ENCODE measurements at places on chromosomes 16 and 17.
A peak's percentile ranks its signal among the peaks of the same experiment; 100 is the strongest.

GRCh38 chr16:22191532-22192260 lies 14.4 kb upstream of the EEF2K start:
- DNase-seq, result peak; percentile 57

DNA sequence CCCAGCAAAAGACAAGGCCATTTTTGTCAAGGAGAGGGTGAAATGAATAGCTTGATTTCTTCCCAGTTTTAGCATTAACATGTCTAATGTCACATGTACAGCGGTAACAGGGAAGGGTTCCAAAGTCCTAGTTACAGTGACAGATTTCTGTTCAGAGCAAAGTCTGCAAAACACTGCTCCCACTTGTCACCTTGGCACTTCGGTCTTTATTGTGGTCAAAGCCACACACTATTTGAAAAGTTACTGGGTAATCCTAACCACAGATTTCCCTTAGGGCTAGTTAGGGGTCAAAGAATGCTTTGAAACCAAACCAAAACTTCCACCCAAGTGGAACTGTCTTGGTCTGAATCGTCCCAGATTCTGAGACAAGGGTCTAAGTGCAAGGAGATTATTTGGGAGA lies 455.6 kb downstream of the HS3ST3B1 start:
- DNase-seq, result peak; percentile 19

DNA sequence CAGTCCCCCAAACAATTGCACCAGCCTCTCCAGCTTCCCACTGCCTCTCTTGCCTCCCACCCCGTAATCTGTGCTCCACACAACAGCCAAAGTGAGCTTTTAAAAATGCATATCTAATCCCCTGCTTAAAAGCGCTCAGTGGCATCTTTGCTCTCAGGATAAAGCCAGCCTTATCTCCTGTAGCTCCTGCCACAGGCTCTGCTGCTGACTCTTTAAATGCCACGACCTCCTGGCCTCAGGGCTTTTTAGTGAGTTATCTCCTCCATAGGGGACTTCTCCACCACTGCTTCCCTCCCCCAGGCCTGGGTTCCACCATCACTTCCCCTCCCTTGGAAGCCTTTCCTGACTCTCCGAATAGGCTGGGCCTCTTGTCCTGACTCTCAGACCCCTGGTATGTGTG lies 98.6 kb downstream of the GNAO1 start:
- DNase-seq, result no peak

- DNase-seq, result peak; percentile 93
Observed at GRCh38 chr17:13520899-13521572, 80.7 kb downstream of the HS3ST3A1 start.

All from SJCRH30 (cell line).